Stimulated activated effector memory CD8-positive, alpha-beta T cell treated with anti-CD3 and anti-CD28 coated beads, Interleukin-12 subunit alpha, Interleukin-12 subunit beta, amount 100 ng/mL, for 72 hours (primary cell): ENCODE measurements at places on chromosomes 12 and 14.
A peak's percentile ranks its signal among the peaks of the same experiment; 100 is the strongest.

GRCh38 chr12:102454330-102454729 is 26.0 kb downstream of the IGF1 start:
- no peak for DNase-seq

DNA sequence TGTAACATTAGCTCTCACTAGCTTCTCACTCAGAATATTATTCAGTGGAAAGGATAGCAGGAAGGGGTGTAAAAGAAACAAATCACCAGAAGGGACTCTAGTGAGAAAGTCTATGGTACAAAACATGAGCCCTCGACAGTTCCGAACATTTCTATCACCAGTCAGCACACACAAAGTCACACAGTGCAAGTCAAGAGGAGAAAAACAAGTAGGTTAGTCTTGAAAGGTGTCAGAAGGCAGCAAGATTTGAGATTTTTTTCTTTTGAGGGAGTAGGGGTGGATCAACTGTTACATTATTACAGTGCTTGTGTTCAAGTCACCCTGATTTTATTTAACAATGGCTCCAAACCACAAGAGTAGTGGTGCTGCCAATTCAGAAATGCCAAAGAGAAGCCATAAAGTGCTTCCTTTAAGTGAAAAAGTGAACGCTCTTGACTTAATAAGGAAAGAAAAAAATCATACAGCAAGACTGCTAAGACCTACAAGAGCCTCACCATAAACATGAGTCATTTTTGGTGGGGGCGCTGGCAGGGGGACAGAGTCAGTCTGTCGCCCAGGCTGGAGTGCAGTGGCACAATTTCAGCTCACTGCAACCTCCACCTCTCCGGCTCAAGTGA is 42.3 kb downstream of the GNS start:
- no peak for DNase-seq

GRCh38 chr14:51963286-51963685 is 26.1 kb upstream of the RTRAF start:
- DNase-seq, result no peak

DNA sequence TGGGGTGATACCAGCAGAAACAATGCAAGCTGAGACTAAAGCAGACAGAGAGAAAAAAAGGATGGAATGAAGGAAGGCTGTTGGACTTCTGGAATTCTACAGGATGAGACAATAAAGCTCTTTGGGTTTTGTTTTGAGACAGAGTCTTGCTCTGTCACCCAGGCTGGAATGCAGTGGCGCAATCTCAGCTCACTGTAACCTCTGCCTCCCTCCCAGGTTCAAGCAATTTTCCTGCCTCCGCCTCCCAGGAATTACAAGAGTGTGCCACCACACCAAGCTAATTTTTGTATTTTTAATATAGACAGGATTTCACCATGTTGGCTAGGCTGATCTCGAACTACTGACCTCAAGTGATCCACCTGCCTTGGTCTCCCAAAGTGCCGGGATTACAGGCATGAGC is 115.4 kb downstream of the EXOC5 start:
- no peak for DNase-seq

- DNase-seq, result no peak
Measured at GRCh38 chr14:70646705-70647104, 5.0 kb downstream of the TTC9 start.

GRCh38 chr14:100065942-100066574 is 836 bp downstream of the EVL start:
- peak; percentile 59 for DNase-seq

- no peak for DNase-seq
Measured at GRCh38 chr12:95874452-95874851, 15.7 kb downstream of the SNRPF start.

- DNase-seq, result no peak
Measured at GRCh38 chr12:113735131-113735530, 231.0 kb downstream of the RBM19 start.
